CD4-positive, alpha-beta T cell treated with Interleukin-15 for 4 hours (primary cell): ENCODE measurements at places on chromosomes 12 and 14.

DNA sequence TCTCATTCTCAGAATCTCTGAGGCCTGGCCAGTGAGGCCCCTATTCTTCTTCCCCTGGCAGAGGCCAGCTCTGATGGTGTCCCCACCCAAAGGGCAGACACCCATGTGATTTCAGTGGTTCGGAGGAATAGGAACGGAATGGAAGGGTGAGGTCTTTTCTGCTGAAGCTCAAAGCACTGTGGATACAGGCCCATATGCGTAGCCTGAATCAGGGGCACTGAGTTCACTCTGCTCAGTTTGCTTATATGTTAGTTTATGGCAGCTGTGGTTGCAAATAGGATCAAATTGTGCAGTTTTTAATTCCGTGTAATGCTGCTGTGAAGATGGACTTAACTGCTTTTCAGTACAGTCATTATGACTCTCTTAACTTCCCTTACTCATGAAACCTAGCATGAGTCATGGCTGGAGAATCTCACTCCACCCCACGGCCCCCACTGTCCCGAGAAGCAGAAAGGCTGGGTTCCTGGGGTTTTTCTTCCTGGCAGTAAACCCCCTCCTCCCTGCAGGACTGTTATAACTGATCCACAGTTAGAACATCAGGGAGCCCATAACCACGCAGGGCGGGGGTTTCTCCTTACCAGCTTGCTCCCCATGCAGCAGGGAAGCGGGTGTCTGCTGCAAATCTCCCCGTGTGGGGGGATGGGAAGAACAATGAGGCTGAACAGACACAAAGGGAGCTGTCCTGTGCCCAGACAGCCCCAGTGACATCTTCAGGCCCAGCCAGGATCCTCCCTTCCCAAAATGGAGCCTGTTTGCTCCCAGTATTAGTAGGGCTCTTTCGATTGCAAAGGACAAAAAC lies 122.7 kb downstream of the SLC38A6 start:
- DNase-seq, result no peak

- peak; percentile 93 for DNase-seq
Observed at GRCh38 chr12:124913474-124914391, 717 bp downstream of the UBC start.

DNA sequence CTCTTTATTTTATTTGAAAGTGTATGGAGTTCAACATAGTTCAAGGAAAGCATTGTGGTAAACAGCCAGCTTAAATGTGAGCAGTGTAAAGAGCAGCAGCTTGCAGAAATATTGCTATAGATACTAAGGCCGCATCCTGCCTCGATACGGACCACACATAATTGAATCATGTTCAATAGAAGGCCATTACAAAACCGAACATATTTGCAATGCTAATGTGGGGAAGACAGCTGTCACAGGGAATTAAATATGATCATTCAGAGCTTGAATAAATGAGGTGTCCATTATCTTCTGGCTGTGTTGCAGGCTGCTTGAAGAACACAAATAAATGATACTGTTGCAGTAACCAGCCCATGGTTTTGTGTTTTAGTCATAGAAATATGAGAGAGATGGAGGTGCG lies 173.2 kb downstream of the BRMS1L start:
- no peak for DNase-seq

DNA sequence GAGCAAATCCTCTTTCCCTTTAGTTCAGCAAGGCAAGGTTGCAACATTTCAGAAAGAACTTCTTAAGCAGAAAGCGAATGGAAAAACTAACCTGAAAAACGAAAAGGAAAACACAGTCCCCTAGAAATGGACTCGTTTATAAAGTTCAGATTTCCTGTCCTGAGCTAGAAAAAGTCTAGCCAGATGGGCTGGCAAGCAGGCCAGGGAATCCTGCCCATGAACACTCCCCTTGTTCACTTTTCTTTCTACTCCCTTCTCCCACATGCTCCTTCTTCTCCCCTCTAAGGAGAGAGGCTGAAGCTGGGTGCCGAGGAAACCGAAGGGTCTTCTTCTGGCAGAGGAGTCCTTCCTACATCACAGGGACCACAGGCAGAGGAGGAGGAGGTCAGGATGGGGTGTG lies 27.1 kb downstream of the LTBP2 start:
- no peak for DNase-seq

GRCh38 chr12:64010069-64010686 lies 165.7 kb downstream of the SRGAP1 start:
- DNase-seq, result no peak

GRCh38 chr14:72856530-72857266 lies 37.2 kb downstream of the DPF3 start:
- DNase-seq, result no peak

GRCh38 chr12:121838126-121838525 lies 20.5 kb downstream of the HPD start:
- DNase-seq, result no peak

DNA sequence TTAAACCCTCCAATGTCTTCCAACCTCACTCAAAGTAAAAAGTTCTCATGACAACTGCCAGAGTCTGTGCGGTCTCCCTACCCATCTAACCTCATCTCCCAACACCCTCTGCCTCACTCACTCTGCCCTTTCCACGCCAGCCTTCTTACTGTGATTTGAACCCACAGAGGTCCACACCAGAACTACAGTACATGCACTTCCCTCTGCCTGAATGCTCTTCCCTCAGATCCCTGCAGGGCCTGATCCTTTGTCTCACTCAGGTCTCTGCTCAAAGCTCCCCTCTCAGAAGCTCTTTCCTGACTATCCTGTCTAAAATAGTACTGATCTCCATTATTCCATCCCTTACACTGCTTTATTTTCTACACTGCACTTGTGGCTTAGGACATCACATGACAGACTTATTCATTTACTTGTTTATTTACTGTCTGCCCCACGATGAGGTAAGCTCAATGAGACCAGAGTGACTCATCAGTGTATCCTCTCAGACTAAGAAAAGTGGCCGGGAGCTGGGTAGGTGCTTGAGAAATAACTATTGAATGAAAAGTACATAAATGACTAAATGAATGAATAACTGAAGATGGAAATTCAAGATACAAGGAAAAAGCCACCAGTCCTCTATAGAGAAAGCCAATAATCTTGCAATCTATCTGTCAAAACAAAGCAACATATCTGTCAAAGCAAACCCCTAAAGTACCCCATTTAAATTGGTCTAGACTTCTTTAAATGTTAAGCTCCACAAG lies 17.1 kb downstream of the POMT2 start:
- peak; percentile 23 for DNase-seq

DNA sequence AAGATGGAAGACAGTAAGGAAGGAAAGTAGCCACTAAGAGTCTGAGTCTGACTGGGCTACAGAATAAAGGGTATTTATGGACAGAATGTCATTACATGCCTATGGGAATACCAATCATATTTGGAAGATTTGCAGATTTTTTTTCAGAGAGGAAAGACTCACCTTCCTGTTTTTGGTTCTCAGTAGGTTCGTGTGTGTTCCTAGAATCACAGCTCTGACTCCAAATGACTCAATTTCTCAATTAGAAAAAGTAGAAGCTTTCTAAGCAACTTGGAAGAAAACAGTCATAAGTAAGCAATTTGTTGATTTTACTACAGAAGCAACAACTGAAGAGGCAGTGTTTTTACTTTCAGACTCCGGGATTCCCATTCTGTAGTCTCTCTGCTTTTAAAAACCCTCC lies 15.4 kb upstream of the PAPLN start:
- no peak for DNase-seq

DNA sequence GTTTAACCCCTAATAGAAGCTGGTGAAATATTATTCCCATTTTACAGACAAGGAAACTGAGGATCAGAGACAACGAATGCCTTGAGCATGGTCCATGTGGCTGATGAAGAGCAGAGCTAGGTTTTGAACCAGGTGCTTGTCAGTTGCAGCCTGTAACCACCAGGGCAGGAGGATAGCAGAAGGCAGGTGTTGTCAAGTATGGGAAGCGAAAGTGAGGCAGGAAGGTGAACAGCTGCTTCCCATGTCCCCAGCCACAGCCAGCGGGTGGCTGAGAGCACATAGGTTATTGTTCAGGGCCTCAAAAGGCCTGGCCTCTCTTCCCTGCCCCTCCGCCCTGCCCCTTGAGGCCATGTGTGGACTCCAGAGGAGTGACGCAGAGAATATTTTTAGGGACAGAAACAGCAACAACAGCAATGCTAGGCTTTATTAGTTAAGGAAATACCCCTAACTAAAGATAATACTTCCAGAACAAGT lies 39.6 kb downstream of the IQSEC3 start:
- DNase-seq, result no peak

DNA sequence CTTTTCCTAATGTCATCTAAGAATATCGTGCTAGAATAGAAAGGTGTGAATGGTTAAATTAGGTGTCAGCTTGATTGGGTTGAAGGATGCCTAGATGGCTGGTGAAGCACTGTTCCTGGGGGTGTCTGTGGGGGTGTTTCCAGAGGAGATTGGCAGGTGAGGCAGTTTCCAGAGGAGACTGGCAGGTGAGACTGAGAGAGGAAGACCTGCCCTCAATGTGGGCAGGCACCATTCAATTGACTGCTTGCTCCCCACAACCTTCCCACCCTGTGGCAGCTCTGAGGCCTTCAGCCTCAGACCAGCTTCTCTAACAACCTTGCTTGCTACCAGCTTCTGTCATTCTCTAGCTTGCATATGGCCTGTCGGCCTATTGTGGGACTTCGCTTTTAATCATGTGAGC lies 9.2 kb downstream of the RNASE9 start:
- no peak for DNase-seq

GRCh38 chr12:132954471-132955048 lies 1.5 kb downstream of the ZNF605 start:
- no peak for DNase-seq

DNA sequence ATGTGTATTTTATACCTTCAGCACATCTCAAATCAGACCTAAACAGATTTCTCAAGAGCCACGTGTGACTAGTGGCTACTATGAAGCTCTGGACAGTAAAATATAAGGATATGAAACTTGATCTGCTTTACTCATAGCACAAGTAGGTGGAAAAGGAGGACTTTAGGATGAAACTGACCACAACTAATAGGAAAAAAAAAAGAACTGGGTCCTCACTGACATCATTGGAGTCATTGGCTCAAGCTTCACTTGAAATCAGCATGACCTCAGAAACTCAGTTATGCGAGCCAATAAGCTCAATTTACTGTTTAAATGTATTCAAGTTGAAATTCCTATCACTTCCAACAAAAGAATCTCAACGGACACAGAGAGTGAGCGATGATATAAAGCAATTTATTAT lies 34.1 kb upstream of the CIT start:
- no peak for DNase-seq

DNA sequence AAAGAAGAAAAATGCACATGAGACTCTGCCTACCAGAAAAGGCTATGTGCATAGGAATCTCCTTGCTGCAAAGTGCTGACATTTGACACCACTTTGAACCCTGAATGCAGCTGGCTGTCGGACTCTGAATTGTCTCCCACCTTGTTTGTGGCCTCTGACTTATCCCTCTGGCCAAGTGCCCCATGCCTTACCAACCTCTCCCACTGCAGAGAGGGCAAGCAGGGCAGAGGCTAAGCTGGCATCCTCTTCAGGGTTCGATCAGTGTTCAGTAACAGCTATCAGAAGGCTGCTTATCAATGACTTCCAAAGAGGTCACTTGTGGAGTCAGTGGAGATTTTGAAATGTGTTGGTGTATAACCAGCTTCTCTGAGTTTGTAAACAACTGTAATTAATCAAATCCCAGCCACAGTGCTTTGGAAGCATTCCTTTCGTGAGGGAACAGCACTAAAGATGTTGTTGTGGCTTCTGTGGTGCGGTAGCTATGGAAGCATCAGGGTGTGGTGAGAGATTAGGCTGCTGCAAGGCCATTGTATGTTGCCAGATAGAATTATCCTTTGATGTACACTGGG lies 22.6 kb upstream of the BMP4 start:
- DNase-seq, result no peak

GRCh38 chr12:132724506-132725241 lies 14.0 kb downstream of the PGAM5 start:
- no peak for DNase-seq

DNA sequence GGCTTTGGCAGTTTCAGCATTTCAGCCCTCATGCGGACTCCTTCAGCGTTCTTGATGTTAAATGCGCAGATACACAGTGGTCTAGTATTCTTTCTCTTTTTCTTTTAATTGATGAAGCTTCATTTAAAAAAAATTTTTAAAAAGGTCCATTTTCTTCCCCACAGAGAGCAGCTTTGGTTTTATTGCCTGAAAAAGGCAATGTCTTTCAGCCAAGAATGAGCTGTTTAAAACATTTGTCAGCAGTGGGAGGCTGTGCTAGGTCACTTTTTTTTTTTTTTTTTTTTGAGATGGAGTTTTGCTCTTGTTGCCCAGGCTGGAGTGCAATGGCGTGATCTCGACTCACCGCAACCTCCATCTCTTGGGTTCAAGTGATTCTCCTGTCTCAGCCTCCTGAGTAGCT lies 13.5 kb downstream of the KMT5A start:
- DNase-seq, result no peak

DNA sequence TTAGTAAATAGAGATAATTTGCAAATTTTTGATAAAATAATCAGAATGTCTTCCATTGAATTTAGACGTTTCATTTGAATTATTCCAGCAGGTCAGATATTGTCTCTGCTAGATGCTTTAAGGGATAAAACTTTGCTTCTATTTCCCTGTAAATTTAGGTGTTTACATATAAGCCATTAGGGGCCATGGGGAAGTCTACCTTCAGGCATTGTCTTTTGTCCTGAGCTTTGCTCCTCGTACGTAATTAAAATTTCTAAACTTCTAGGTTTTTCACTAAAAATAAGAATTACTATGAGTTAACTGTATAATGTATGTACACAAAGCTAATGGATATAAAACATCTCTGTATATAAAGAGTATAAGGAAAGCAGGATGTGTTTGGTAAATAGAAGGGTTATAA lies 24.1 kb upstream of the CD69 start:
- no peak for DNase-seq

DNA sequence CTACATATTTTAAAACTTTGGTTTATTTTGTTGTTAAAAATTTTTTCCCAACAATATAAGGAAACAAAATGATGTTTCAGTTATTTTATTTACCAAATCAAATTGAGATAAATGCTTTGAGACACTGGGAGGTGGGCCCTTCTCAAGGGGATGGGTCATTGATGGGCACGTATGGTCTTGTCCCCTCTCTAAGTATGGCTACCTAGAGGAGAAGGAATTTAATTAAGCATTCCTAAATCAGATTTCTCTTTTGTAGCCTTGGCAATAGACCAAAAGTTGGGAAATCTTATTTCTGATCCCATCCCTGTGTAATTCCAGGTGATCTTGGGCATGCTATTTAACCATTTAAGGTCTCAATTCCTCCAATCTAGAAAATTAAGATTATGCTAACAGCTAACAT lies 79.0 kb downstream of the SCN8A start:
- no peak for DNase-seq

- no peak for DNase-seq
Observed at GRCh38 chr12:84973026-84973425, 60.4 kb upstream of the SLC6A15 start.

- no peak for DNase-seq
Observed at GRCh38 chr14:56196274-56196673, 78.1 kb downstream of the PELI2 start.

- no peak for DNase-seq
Observed at GRCh38 chr14:102377696-102378095, 15.0 kb downstream of the TECPR2 start.

GRCh38 chr12:89991807-89992590 lies 283.4 kb upstream of the ATP2B1 start:
- no peak for DNase-seq

GRCh38 chr14:95915330-95915729 lies 38.7 kb downstream of the TUNAR start:
- no peak for DNase-seq
